ENCODE measurements at places on chromosomes 1 and 21.

DNA sequence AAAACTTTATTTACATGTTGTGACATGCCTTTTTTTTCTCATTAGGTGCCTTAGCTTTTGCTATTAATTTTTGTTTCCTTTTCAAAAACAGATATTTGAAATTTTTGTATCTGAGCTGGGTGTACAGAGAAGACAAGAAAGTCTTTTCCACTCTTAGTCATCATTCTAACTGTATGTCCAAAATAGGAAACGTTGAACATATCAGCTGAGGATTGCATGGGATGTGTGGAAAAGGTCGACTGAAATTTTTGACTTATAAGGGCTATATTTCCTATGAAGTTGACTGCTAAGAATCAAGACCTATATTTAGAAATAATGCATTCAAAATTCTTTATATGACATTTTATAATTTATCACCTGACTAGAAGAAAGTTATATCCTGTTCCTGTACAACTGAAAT, 270.0 kb upstream of the ZRANB2 start:
- DNase-seq, result no peak

GRCh38 chr1:201739492-201740085, 89.4 kb upstream of the IPO9 start:
- peak; percentile 64 for DNase-seq

- DNase-seq, result no peak
Measured at GRCh38 chr1:209154912-209155311, 428.6 kb upstream of the CAMK1G start.

GRCh38 chr1:41809692-41810091, 109.0 kb downstream of the HIVEP3 start:
- no peak for DNase-seq

DNA sequence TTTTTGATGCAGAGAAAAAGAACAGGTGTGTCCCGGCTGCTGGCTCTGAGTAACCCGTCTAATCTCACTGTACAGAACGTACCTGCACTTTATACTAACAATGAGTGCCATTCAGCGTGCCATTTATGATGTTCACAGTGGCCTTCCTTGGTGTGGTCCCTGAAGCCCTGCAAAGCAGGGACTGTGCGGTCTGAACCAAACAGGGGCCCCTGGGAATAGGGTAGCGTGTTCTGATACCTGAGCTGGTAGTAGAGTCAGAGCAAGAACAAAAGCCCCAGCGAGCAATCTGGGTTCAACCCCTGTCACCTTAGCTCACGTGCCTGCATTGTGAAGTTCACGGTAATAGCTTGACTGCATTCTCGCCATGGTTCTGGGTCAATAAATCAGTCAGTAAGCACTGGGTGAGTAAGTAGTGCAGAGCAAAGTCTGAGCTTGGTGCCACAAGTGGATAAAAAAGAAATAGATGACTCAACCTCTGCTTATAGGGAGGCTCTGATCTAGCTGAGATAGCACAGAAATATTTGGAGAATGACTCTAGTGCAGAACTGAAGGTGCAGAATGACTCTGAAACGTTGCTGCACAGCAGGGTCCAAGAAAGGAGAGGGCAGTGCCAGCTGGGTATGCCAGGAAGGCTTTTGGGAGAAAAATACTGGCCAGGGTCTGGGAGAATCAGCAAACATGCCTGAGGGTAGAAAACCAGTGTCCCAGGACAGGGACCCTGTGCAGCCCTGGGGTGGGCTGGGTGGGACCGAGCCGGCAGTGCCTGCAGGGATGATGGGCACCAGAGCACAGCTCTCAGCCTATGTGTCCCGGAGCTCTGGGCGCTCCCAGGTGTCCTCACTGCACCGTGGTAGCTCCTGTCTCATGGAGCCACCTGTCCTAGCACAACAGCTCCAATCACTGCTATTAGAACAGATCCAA, 125.9 kb downstream of the RHOU start:
- DNase-seq, result no peak

GRCh38 chr1:39592069-39592468, 15.5 kb upstream of the PABPC4 start:
- no peak for DNase-seq

DNA sequence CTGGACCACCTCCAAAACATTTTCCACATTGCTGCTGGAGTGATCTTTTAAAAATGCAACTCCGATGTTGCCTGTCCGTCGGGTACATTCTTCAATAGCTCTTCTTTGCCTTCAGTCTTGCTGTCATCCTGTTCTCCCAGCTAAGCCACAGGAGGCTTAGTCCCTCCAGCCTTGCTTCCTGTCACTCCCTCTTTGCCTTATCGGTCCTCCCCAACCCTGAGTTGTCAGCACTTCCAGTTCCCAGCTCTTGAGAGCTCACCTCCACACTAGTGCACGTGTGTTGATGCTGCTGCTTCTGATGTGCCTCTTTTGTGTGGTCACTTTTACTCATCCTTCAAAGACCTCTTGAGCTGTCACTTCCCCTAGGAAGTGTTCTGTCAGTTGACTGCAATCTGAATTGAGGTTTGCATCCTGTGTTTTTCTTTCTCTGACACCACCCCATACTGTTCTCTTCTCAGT, 15.3 kb downstream of the UCK2 start:
- DNase-seq, result no peak

DNA sequence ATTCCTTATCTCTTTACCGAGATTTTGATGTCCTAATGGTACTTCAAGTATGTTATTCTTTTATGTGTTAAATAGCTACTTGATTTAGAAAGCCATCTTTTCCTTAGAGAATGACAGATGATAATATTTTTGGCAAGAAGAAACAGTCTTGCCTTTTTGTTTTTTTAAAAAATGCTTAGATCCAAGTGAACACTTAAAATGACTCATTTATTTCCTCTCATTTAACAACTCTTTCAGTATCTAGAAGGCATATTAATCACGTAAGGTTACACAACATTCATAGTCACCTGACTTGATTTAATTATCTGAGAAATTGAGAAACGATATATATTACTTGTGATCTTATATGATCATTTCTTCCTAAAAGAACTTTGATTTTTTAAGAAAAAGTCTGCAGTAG, 52.4 kb downstream of the SUCO start:
- no peak for DNase-seq

DNA sequence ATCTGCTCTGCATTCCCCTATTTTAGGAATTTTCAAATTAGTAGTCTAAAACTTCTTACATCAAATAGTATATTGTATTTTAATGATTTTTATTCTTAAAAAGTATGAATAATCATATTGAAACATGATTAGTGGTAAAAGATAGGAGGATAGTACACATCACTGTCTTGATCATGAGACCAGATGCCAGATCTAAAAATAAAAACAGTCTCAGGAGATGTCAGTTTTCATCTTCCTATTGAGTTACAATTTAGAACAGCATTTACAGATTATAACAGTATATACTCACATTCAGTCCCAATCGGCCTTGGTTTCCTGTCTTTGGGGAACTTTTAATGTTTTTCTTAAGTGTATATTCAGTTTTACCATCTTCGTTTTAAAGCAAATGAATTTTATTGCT, 95.9 kb downstream of the USP25 start:
- no peak for DNase-seq

DNA sequence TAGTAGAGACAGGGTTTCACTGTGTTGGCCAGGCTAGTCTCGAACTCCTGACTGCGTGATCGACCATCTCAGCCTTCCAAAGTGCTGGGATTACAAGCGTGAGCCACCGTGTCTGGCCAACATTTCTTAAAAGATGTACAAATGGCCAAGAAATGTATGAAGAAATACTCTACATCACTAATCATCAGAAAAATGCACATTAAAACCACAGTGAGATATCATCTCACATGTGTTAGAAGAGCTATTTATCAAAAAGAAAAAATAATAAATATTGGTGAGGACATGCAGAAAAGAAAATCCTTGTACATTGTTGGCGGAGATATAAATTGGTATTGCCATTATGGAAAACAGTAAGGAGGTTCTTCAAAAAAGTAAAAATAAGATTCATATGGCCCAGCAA, 33.6 kb upstream of the TNFSF18 start:
- no peak for DNase-seq

GRCh38 chr1:245566952-245567351, 412.2 kb downstream of the KIF26B start:
- DNase-seq, result no peak

- no peak for DNase-seq
Measured at GRCh38 chr1:16967095-16967575, 13.3 kb downstream of the MFAP2 start.

DNA sequence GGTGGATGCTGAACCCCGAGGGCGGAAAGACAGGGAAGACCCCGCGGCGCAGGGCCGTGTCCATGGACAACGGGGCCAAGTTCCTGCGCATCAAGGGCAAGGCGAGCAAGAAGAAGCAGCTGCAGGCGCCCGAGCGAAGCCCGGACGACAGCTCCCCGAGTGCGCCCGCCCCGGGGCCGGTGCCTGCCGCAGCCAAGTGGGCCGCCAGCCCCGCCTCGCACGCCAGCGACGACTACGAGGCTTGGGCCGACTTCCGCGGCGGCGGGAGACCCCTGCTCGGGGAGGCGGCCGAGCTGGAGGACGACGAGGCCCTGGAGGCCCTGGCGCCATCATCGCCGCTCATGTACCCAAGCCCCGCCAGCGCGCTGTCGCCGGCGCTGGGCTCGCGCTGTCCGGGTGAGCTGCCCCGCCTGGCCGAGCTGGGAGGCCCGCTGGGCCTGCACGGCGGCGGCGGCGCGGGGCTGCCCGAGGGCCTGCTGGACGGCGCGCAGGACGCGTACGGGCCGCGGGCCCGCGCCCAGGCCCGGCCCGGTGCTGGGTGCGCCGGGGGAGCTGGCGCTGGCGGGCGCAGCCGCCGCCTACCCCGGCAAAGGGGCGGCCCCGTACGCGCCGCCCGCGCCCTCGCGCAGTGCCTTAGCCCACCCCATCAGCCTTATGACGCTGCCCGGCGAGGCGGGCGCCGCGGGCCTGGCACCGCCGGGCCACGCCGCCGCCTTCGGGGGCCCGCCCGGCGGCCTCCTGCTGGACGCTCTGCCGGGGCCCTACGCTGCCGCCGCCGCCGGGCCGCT, 20.7 kb downstream of the FOXO6 start:
- DNase-seq, result no peak

DNA sequence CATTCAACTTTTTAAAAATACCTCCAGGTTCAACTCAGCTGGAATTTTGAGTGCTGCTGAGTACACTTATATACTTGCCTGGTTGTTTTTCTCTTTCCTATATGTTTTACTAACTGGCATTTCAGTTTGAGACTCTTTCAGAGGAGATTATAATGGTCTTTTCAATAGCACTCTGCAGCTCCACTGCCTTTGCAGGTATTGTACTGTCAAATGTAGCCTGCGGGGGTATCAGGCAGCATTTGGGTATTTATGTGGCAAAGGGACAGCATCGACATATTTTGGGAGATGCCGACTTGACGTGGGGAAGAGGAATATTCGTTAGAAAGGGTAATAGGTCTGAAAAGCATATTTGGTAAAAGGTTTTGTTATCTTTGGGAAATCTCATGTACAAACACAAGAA, 11.1 kb upstream of the TGFBR3 start:
- no peak for DNase-seq

DNA sequence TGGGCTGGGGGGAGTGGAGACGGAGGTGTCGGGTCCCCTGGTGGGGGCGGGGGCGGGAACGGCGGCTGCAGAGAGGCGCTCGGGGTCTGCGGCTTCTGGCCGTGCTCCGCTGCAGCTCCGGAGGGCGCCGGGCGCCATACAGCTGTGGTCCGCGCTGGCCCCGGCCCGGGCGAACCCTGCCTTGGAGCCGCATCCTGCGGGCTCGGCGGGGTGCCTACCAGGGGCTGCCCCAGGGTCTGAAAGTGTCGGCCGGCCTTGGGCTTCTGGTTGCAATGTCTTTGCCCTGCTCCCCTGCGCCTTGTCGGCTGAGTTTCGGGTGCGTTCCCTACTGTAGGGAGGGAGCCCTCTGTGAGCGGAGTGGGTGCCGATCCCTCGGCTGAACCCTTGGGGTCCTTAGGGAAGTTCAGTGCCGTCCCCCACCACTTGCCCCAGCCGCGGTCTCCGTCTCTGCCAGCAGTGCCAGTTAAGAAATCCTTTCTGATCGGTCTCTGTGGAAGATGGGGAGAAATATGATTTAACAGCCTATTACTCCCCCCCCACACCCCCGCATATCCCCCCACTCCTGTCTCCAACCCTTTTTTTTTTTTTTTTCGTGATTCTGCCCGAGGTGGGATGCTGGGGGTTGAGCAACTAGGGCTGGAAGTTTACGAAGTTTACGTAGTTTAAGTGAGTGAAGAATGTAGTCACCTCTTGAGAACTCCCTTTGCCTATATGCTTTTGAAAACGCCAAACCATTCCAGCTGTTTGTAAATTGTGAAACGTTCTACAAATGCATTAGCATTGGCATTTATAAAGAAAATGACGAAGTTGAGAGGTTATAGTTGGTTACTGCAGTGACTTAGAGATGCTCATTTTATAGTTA, 588 bp downstream of the NEXN start:
- no peak for DNase-seq

GRCh38 chr1:167899253-167899681, 14.7 kb downstream of the ADCY10 start:
- DNase-seq, result no peak

DNA sequence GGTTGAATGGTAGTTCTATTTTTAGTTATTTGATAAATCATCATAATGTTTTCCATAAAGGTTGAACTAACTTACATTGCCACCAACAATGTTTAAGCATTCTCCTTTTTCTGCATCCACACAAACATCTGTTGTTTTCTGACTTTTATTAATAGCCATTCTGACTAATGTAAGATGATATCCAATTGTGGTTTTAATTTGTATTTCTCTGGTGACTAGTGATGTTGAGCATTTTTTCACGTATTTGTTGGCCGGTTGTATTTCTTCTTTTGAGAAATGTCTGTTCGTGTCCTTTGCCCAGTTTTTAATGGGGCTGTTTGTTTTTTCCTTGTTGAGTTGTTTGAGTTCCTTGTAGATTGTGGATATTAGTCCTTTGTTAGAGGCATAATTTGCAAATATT, 24.6 kb upstream of the SLC35F3 start:
- no peak for DNase-seq

- no peak for DNase-seq
Measured at GRCh38 chr1:171550050-171550449, 64.7 kb downstream of the PRRC2C start.

GRCh38 chr1:172308577-172308976, 111.9 kb upstream of the C1orf105 start:
- no peak for DNase-seq
